ENCODE measurements at places on chromosomes 4 and X.
A peak's percentile ranks its signal among the peaks of the same experiment; 100 is the strongest.

DNA sequence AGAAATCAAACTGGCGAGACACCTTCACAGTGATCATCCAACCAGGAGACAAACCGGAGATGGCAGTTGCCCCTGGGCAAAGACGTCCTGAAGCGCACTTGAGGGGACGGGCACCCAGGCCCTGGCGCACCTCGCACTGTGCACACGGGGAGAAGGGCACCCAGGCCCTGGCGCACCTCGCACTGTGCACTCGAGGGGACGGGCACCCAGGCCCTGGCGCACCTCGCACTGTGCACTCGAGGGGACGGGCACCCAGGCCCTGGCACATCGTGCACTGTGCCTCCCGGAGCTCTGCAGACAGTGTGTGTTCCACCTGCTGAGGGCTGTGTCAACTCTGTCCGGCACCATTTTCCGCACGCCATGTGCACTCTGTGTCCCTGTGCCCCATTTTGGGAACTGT lies 34.6 kb upstream of the CPLX1 start:
- no peak for DNase-seq

DNA sequence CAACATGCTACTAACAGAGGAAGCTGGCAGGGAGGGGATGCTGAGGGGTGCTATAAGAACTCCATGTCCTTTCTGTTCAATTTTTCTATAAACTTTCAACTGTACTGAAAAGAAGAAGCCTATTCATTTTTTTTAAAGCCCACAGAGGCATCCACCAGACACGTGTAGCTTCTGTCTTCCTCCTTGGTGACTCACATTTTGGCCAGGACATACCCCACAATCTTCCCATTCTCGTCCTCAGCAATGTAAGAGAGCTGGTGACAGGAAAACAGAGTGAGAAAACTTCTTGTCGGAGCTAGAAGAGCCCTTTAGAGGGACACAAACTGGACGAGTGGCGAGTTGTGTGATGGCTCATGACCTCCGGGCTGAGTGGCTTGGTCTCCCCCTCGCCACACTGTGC lies 1.1 kb downstream of the NAA10 start:
- DNase-seq, result no peak

- no peak for DNase-seq
These were observed 18.4 kb upstream of the CWH43 start for GRCh38 chr4:48967631-48968030.

GRCh38 chr4:99855678-99856077 lies 38.5 kb downstream of the LAMTOR3 start:
- peak; percentile 37 for DNase-seq

GRCh38 chr4:42083816-42084215 lies 68.6 kb downstream of the BEND4 start:
- no peak for DNase-seq

GRCh38 chr4:70624226-70624793 lies 4.2 kb upstream of the ENAM start:
- no peak for DNase-seq
